NCI-H1105 treated with DMSO at 0.1 percent for 48 hours (cell line): ENCODE measurements at places on chromosomes 3 and 15.
A peak's percentile ranks its signal among the peaks of the same experiment; 100 is the strongest.

- peak; percentile 35 for DNase-seq
Measured at GRCh38 chr15:45287390-45287956, 35.4 kb downstream of the SLC28A2 start.

DNA sequence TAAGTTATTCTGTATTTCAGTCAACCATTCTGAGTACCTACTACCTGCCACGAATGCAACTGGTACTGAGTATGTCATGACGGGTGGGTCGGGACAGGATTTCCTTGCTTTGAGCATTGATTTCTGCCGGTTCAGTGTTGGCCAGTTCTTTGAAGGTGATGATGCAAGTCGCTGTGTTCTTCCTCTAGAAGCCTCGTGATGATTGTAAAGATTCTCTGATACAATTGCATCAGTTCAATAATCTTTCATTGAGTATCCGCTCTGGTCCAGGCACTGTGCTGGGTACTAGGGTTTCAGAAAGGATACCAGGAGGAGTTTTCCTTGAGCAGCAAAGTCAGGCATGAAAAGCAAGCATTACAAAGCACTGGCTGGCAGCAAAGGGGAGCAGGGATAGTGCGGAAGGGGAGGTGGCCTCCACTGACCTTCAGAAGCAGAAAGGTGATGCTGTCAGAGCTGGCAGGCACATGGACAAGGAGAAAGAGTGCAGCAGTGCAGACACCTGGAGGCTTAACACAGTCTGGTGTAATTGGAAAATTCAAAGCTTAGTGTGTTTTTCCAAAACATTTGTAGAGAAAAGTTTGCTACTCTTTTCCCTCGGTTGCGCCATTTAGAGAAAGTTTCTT, 100.1 kb downstream of the RPL39L start:
- no peak for DNase-seq

DNA sequence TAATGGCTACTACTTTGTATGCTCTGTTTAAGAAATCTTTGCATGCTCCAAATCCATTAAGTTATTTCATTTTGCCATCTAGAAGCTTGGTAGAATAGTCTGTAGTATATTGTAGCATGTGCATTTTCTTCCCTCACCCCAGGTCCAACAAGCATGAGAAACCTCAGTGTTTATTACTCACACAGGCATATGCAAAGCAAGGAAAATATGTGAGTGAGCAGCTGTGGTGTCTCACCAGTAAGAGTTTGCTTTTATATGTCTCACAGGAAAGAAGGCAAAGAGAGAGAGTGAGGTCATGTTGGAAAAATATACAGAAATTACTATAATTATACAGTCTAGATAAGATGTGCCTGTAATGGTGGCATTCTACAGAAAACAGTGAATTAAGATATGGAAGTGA, 312.5 kb downstream of the C3orf38 start:
- DNase-seq = no peak

DNA sequence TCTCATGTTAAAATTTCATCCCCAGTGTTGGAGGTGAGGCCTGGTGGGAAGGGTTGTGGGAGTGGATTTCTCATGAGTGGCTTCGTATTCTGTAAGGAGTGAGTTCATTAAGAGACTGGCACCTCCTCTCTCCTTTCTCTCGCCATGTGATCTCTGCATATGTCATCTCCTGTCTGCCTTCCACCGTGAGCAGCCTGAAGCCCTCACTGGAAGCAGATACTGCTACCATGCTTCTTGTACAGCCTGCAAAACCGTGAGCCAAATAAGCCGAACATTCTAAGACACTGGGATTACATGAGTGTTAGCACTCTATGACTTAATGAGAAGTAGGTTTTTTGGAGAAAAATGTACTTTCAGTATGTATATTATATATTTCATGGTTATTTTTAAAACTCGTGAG, 6.8 kb upstream of the GABPB1 start:
- DNase-seq = no peak

GRCh38 chr3:18809640-18810305, 338.5 kb upstream of the KCNH8 start:
- no peak for DNase-seq

- no peak for DNase-seq
Measured at GRCh38 chr3:21877214-21877754, 126.3 kb upstream of the ZNF385D start.

DNA sequence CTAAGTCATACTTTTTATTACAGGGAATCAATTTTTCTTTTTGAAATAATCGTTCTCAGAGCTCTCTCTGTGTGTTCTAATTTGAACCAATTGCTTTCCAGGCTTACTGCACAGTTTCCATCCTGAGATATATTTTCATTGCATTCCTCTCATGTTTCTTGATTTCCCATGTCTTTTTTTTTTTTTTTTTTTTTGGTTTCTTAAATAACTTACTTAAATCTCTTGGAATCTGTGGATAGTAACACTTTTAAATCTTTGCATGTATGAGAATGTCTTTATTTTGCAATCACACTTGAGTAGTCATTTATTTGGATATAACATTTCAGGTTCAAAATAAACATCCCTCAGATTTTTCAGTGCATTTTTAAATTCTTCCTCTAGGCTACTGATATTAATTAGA, 14.5 kb upstream of the ABTB1 start:
- no peak for DNase-seq

GRCh38 chr3:57116501-57116900, 48.7 kb downstream of the IL17RD start:
- no peak for DNase-seq

DNA sequence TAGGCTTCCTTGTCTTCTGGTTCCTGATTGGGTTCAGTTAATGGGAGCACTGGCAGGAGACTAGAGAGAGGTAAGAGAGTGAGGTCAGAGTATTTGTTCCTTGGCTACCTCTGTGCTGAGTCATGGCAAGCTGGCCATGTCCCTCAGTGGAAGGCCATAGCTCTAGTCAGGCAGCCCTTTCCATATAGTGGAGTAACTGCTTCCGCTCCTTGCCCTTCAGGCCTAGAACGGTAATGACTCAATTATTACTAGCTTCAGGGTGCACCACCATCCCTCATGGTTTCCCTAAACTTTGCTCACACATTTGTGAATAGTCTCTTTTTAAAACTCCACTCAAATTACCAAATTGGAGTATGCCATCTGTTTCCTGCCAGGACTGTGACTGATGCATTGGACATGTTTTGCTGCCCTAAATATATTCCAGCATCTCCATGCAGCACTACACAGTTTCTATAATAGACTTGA, 10.5 kb upstream of the ANO10 start:
- no peak for DNase-seq

DNA sequence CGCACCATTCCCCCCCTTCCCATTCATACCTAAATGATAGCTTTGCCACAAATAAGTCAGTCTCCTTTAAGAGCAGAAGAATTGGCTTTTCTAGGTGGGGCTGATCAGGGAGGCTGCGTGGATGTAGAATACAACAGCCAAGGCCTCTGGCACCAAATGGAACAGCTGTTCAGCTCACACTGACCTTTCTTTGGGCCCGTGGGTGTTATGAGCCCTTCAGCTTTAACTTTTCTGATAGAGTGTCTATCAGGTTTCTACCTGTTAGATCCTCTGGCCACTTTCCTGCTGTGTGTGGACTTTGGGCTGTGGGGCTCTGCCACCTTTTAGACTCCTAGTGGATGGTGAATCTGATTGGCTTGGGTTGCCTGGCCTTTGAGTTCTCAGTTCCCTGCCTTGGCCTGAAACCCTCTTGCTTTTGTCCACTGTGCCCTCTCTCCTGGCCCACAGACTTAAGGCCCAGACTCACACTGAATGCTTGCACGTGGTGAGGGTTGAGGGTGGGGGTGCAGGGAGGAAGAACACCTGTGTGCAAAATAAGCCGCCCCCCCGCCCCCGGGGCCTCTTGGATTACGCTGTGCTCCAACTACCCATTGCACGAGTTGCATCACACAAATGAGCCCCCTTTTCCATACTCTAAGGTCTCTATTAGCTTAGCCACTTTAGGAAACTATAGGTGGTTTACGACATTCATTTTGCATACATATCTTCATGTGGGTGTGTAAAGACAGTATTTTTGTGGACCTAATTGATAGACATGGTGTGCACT, 1.3 kb upstream of the RFX7 start:
- DNase-seq = no peak

DNA sequence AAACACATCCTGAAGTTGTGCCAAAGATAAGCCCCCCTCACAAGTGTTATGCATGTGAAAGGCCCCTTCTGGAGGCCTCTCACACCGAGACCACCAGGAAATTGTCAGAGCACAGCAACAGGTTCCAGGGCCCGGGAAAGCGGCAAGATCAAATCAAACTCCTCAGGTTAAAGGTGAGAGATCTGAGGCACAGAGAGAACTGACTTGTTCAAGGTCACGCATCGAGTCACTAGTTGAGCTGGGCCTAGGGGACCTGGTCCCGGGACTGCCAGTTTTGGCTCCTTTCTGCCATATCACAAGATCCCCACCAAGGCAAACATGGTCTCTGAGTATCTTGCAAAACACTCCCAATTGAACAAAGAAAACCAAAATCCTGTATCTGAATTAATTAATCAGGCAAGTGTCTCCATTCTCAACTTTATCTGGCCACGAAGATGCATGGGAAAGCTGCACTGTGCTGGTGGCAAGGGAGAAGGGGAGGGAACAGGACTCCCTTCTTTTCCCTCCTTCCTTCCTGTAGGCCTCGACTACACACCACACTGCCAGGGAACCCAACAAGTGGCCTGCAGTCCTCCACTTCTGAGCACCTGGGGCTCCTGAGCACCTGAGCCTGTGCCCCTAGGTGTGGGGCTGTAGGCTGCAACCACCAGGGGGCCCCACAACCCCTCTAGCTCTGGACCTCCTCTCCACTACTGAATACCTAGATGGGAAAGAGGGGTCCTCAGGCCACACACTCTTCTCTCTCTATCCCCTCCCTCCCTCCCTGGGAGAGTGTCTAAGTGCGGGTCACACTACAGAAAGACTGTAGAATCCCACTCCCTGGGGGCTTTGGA, 37.3 kb downstream of the ANP32A start:
- no peak for DNase-seq

GRCh38 chr3:172391592-172392302, 56.5 kb downstream of the GHSR start:
- no peak for DNase-seq

DNA sequence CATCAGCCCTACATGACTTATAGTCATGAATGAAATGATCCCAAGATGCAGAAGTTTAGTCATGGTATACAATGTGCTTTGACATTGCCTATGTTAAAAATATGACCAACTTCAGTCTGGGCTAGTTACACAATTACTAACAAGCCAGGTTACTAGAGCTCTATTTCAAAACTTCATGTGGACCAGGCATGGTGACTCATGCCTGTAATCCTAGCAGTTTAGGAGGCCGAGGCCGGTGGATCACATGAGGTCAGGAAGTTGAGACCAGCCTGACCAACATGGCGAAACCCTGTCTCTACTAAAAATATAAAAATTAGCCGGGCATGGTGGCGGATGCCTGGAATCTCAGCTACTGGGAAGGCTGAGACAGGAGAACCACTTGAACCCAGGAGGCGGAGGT, 613.0 kb downstream of the CADM2 start:
- no peak for DNase-seq

DNA sequence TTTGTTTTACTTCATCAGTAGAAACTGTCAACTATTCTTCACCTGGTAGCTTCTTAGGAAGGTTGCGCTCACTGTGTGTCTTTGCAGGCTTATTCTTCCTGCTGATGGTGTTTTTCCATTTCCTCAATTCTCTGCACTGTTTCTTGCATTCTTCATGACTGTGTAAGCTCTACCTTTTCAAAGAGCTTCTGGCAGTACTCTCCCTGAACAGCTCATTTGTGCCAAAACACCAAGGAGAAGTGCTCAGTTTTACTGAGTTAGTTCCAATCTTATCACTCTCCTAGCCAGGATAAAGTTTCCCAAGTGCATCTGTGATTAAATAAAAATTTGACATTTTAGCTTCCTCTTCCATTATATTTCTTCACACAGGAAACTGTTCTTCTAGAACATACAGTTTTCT, 339.8 kb downstream of the EPHA3 start:
- DNase-seq = no peak

GRCh38 chr15:59138243-59138642, 33.3 kb downstream of the CCNB2 start:
- DNase-seq = peak; percentile 47

DNA sequence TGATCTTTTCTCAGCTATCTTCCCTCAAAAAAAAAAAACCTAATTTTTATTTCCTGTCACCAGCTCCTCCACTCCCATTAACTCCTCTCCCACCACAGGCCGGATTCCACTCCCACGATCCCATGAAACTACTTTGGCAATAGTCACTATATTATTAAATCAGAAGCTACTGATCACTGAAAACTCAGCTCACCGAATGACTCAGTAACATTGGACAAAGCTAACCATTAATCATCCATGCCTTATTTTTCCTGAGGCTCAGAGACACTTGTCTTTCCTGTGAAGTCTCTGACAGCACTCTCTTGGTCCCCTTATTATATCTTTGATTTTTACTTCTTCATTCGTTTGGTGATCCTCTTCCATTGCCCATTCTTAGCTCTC, 260.2 kb downstream of the CGGBP1 start:
- DNase-seq = no peak

DNA sequence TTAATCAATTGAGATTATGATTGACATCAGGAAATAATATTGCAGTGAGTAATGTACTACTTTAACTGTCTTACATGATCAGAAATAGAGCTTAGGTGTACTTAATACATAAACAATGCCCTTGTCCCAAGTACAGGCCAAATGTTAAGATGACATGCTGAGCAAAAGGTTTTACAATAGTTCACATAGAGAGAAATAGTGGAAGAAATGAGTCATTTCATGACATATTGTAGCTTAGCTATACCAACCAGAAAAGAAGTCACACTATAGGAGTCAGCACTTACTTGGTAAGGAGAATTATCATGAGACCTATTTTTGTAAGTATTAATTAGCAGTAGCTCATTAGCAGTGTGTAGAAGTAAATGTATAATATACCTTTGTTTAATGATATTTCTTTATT, 96.4 kb upstream of the NANOGP8 start:
- no peak for DNase-seq

GRCh38 chr3:63986146-63986545, 37.1 kb downstream of the PSMD6 start:
- DNase-seq = no peak

GRCh38 chr15:63366451-63366850, 15.2 kb downstream of the CA12 start:
- DNase-seq = no peak

GRCh38 chr3:63095-63765, 133.3 kb upstream of the CHL1 start:
- no peak for DNase-seq

DNA sequence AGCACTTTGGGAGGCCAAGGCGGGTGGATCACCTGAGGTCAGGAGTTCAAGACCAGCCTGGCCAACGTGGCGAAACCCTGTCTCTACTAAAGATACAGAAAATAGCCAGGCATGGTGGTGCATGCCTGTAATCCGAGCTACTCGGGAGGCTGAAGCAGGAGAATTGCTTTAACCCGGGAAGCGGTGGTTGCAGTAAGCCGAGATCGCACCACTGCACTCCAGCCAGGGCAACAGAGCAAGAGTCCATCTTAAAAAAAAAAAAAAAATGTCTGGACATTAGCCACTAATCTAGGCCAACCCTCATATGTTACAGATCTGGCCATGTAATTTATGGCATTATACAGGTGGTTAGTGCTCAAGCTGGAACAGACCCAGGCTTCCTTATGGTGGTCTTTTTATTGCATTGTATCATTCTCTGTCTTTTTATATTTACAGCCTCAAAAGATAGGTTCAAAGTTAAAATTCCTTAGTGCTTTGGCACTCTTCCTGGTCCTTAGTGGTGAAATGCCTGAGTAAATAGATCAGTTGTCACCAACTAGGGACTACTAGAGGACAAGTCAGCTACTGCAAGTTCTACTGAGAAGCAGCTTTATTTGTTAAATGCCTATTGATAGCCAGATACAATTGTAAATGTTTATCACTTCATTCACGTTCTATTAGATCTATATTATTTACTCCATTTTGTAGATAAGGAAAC, 16.0 kb downstream of the STARD9 start:
- no peak for DNase-seq
